ENCODE measurements at places on chromosomes 1 and 21.
A peak's percentile ranks its signal among the peaks of the same experiment; 100 is the strongest.

- DNase-seq: no peak
Measured at GRCh38 chr1:205604825-205605505, 26.8 kb downstream of the ELK4 start.

GRCh38 chr1:235136111-235136510 is 7.5 kb upstream of the TOMM20 start:
- DNase-seq: no peak

DNA sequence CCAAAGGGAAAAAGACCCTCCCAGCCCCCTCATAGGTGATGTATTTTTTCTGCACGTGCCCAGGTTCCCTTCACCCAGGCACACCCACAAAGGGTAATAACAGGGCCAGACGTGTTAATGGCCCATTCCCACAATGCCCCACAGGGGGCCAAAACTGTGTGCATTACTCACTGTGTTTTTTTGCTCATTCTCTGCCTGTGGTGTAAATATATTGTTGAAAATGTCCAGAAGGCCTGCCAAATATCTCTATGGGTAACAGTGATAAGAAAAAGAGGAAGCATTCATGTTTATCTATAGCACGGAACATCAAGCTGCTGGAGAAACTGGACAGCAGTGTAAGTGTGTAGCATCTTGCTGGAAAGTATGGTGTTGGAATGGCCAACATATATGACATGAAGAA is 21.9 kb downstream of the RHEX start:
- no peak for DNase-seq

DNA sequence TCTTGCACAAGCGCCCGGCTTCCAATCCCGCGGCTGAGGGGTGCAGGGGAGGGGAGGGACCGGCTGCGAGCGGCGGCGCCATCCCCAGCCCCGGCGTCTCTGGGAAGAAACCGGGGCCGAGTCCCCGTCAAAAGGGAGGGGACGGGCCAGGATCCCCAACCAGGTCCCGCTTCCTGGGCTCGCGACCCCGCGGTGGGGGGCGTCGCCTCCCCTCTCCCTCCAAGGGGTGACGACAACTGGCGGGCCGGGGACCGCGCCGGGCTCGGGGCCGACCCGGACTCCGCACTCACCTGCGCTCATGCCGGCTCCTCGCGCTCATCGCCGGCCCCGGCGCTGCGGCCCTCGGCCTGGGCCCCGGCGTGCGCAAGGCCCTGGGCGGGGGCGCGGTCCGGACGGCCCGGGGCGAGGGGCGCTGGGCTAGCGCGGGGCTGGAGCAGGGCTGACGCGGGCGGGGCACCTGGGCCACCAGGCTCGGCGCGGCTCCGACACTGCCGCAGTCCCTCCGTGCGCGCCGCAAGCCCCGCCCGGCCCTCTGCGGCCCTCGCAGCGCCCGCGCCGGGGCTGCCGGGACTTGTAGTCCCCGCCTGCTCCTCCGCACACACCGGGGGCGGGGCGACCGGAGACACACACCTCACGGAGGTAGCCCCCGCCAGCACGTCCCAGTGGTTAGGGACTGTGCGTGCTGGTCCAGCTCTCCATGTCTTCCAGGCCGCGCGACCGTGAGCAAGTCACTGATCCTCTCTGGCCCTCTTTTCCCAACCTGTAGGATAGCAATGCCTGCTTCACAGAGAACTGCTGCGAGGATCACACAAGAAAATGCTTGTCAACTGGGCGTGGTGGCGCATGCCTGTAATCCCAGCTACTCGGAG is at the start of gene ATP13A2:
ATP13A2 (minus strand) TSS at position 490 of the 869 bp plus-strand sequence; CDS start at position 300, 190 bp downstream.
- peak; percentile 54 for DNase-seq

DNA sequence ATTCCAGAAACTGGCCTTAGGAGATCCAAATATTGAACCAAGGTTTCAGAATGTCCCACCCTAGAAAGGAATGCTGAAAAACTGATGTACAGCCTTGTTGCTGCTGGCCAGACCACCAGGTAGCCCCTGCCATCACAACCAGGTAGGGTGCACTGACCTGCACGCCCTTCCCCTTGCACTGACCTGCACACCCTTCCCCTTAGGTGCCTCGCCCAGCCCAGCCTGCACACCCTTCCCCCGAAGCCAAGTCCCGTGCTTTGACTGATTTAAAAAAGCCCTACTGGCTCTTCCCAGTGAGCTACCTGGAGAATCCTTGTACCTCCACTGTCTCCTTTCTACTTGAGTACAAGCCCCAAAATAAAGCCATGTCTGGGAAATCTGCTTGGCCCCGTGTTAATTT is 26.3 kb upstream of the C1orf198 start:
- DNase-seq: no peak

GRCh38 chr1:161505686-161506085 is 429 bp downstream of the FCGR2A start:
- no peak for DNase-seq

DNA sequence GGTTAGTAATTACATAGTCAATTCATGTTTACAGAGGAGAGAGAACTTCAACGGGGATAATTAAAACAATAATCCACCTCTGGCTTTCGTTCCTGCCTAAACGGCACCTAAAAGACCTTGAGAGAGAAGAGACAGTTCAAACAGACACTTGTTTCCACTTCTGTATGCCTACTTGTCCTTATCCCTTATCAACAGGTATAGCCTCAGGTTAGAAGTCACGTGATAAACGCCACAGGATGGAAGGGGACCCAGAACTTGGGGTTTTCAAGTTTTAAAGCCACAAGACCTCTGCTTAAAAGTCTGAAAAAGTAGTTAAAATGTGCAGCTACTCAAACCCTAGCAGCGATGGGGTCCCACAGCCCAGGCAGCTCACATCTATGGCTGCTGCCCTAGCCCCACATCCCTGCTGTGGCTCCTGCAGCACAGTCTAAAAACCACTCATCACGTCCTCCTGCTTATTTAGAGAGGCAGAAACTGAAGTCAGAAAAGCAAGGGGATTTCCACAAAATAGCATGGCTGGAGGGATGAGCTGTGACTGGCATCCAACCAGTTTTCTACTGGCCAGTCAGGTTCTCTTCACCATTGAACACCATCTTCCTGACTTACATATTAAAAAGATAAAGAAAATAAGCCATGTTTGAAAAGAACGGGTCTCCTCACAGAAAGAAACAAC is 51.2 kb upstream of the SEC16B start:
- DNase-seq: no peak

GRCh38 chr1:181251713-181252075 is 163.2 kb downstream of the IER5 start:
- DNase-seq: no peak

GRCh38 chr1:3688356-3689137 is 36.2 kb downstream of the TP73 start:
- no peak for DNase-seq

DNA sequence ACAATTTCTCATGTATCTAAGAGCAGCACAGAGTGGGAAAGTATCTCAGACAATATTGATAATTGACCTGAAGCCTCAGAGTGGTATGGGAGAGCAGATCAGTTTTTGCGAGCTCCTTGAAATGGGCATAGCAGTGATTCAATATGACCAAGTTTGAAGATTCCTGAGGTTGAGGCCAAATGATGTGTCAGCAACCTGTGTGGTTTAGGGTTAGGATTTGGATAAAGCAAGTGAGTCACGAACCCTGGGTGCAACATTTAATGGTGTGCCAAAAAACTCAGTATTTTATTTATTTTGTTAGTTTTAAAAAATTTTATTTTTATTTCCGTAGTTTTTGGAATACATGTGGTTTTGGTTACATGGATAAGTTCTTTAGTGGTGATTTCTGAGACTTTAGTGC is 92.5 kb upstream of the C21orf91 start:
- no peak for DNase-seq

GRCh38 chr1:26153966-26154532 is 4.8 kb upstream of the FAM110D start:
- no peak for DNase-seq

DNA sequence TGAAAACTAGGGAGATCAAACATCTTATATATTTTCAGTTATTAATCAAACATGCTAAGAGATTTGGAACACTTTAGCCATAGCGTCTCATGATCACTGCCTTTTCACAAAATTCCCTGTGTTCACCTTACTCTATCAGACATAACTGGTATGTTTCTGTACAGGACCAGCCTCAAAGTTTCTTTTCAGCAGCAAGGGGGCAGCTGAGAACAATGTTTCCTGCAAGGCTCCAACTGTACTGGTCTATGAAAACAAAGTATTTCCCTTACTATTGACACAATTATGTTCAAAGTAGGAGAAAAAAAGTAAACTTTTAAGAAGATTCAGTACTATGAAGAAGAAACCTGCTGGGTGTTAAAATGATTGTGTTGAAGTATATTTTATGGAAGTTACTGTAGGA is 98.5 kb downstream of the ATF6 start:
- DNase-seq: no peak

- no peak for DNase-seq
Measured at GRCh38 chr1:168379104-168379860, 98.6 kb downstream of the TBX19 start.

GRCh38 chr1:12447307-12447706 is 170.7 kb downstream of the DHRS3 start:
- no peak for DNase-seq

DNA sequence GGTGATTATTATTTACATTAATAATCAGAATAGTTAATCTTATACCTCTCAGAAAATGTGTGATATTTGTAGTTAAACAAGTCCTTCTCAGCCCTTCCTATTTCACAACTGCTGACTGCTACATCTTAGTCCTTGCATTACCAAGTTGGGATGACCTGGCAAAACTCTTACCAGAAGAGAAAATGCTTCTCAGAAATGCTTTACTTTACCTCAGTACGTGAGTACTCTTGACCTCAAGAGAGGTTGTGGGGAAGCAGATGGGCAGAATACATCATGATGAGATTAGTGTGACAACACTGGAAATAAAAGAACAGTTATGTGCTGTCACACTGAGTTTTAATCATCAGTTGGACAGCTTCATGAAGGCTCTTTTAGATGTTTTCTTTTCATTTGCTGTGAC is 16.2 kb downstream of the CFAP126 start:
- DNase-seq: no peak

DNA sequence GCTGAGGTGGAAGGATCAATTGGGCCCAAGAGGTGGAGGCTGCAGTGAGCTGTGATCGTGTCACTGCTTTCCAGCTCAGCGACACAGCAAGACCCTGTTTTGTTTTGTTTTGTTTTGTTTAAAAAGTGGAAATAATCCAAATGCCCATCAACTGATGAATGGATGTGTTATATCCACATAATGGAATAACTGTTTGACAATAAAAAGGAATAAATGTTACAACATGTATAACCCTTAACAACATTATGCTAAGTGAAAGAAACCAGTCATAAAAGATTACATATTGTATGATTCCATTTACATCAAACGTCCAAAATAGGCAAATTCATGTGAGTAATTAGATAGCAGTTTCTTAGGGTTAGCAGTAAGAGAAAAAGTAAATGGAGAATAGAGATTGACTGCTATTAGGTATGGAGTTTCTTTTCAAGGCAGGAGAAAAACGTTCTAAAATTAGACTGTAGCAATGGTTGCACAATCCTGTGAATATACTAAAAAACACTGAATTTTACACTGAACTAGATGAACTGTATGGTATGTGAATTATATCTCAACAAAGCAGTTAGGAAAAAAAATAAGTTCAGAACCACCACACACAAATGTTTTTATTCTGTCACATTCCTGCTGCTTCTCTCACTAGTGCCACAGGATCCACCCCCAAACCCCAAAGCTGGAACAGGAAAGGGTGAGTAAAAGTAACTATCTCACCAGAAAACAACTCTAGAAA is 15.7 kb downstream of the FOXJ3 start:
- DNase-seq: no peak

DNA sequence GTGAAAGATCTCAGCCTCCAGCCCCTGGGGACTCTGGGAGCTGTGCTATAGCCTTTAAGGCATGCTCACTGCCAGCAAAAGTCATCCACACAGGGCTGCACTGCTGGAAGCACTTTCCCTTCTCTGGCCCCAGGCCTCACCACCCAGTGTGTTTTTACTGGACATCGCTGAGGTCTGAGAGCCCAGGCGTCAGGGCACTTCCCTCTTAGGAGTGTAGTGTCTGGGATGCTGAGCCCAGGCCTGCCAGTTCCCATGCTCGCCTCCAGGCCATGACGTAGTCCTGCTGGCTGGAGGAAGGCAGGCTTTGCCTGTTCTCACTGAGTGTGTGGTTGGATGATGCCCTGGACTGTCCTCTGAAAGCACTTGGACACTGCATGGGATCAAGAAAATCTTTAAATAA is 101.2 kb downstream of the GDAP2 start:
- DNase-seq: no peak

GRCh38 chr1:226946841-226947240 is 6.7 kb downstream of the COQ8A start:
- no peak for DNase-seq

GRCh38 chr1:19893687-19894086 is 11.5 kb downstream of the OTUD3 start:
- no peak for DNase-seq

DNA sequence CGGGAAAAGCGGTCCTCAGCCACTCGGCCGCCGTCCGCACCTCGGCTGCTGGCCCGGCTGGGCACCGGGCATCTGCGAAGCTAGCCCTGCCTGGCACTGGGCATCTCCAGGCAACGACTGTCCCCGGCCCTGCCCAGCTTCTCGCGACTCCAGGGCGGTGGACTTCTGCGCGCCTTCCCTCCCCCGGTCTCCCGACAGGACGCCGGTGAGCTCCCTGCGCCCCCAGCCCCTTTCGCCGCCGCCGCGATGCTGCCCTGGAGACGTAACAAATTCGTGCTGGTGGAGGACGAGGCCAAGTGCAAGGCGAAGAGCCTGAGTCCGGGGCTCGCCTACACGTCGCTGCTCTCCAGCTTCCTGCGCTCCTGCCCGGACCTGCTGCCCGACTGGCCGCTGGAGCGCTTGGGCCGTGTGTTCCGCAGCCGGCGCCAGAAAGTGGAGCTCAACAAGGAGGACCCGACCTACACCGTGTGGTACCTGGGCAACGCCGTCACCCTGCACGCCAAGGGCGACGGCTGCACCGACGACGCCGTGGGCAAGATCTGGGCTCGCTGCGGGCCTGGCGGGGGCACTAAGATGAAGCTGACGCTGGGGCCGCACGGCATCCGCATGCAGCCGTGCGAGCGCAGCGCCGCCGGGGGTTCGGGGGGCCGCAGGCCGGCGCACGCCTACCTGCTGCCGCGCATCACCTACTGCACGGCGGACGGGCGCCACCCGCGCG is 514 bp downstream of the FAM43B start:
- DNase-seq: no peak

- DNase-seq: no peak
Measured at GRCh38 chr21:42676808-42677207, 23.4 kb downstream of the PDE9A start.

- DNase-seq: no peak
Measured at GRCh38 chr1:179036844-179037465, 11.3 kb downstream of the FAM20B start.

GRCh38 chr1:202673531-202673930 is 36.7 kb downstream of the SYT2 start:
- DNase-seq: no peak

- DNase-seq: no peak
Measured at GRCh38 chr1:11874624-11875023, 15.9 kb upstream of the NPPB start.

- no peak for DNase-seq
Measured at GRCh38 chr1:201874672-201875071, 14.0 kb upstream of the SHISA4 start.

GRCh38 chr1:7352364-7352763 is 418.7 kb upstream of the VAMP3 start:
- DNase-seq: no peak

All from stimulated activated CD4-positive, alpha-beta T cell treated with anti-CD3 and anti-CD28 coated beads, Interleukin-12 subunit alpha, Interleukin-12 subunit beta, amount 100 ng/mL, for 48 hours (primary cell).